ENCODE measurements at places on chromosomes 3 and 15.

- 0 out of 2 replicates have a peak, but pooled peaks cover 2% of the 10 kb centered on the region for H3K27me3 ChIP-seq
- no peak overlapping the region for H3K4me3 ChIP-seq
- no peaks in the 10 kb centered on the region for H3K4me1 ChIP-seq
- no peak overlapping the region for H3K27ac ChIP-seq
- DNase-seq = no peak
Measured at GRCh38 chr15:96130734-96131133, 199.8 kb upstream of the NR2F2 start.

DNA sequence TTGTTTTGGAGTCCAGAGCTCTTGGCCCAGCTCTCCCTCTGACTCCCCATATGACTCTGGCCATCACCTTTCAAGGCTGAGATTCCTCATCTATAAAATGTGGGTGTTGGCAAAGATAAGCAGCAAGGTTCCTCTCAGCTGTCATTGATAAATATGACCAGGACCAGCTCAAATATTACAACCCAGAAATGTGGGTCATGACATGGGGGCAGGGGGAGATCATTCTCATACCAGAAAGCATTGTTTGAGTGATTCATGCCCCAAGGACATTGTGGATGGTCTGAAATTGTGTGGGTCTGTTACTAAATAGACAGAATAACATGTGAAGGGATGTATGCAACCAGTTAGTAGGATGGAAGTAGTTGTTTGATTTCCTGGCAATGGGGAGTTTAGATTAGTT, 13.9 kb downstream of the UPK1B start:
- H3K27me3 ChIP-seq = no peaks in the 10 kb centered on the region
- no peak for DNase-seq
- no peaks in the 10 kb centered on the region for H3K4me1 ChIP-seq
- no peak overlapping the region for H3K4me3 ChIP-seq

DNA sequence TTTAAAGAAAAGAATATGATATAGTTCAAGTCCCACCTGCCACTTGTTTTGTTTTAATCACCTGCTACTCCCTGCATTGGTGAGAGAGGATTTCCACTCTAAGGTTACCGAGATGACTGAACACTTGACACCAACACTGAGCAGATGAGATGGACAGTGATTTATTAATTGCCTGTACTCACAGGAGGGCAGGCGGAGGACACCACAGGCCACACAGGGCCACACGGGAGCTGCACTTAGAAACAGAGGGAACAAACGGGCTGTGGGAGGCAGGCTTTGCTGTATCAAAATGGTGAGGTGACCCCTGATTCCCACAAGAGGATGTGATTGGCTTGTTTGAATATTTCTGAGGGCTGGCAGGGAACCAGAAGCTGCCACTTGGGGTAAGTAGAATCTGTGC, 10.8 kb downstream of the MINAR1 start:
- peaks cover 8% of the 10 kb centered on the region for H3K4me1 ChIP-seq
- no peak overlapping the region for H3K4me3 ChIP-seq
- H3K36me3 ChIP-seq = no peaks in the 10 kb centered on the region
- no peak overlapping the region for H3K27ac ChIP-seq
- no peak for DNase-seq

- H3K27me3 ChIP-seq = no peaks in the 10 kb centered on the region
- H3K36me3 ChIP-seq = no peaks in the 10 kb centered on the region
- DNase-seq = no peak
- no peaks in the 10 kb centered on the region for H3K4me1 ChIP-seq
Measured at GRCh38 chr3:188567478-188568195, 413.7 kb downstream of the LPP start.

- H3K27me3 ChIP-seq = no peaks in the 10 kb centered on the region
- no peaks in the 10 kb centered on the region for H3K36me3 ChIP-seq
- 0 out of 2 replicates have a peak, but pooled peaks cover 2% of the 10 kb centered on the region for H3K4me1 ChIP-seq
- no peak overlapping the region for H3K27ac ChIP-seq
- no peak overlapping the region for H3K4me3 ChIP-seq
Measured at GRCh38 chr15:48432688-48433087, 101.5 kb downstream of the DUT start.

GRCh38 chr3:95721938-95722337, 1092.5 kb upstream of the EPHA6 start:
- no peaks in the 10 kb centered on the region for H3K36me3 ChIP-seq
- no peak for DNase-seq
- H3K4me3 ChIP-seq = no peak overlapping the region
- H3K4me1 ChIP-seq = peaks cover 6% of the 10 kb centered on the region

DNA sequence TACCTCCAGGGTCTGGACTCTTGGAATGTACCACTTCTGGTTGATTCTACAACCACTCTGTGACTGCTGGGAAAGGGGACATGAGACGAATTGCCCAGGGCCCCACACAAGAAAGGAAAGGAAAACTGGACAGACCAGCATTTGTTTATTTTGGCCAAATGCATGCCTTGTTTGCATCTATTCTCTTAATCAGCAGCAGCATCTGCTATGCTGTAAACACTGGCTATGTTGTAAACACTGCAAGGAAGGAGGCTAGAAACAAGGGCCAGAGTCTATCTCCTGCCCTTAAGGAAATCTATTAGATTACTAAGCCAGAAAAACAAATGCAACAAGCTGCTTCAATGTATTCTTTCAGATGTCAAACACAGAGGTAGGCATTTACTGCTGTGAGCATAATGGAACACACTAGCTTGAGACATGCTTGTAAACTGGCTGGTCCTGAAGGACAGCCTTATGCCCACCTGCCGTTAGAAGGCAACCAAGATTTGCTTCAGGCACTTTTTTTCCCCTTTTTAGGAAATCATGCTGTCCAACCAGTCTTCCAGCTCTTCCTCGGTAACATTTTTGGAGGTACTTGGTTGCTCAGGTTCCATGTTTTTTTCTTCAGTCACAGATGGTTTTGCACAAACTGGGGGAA, 102.1 kb upstream of the CHRM5 start:
- peaks cover 13% of the 10 kb centered on the region for H3K4me1 ChIP-seq
- no peak for DNase-seq
- no peaks in the 10 kb centered on the region for H3K27me3 ChIP-seq
- no peak overlapping the region for H3K27ac ChIP-seq
- H3K4me3 ChIP-seq = no peak overlapping the region

GRCh38 chr3:126908752-126909275, 74.1 kb upstream of the PLXNA1 start:
- no peak overlapping the region for H3K27ac ChIP-seq
- no peak for DNase-seq
- H3K4me1 ChIP-seq = peaks cover 8% of the 10 kb centered on the region

DNA sequence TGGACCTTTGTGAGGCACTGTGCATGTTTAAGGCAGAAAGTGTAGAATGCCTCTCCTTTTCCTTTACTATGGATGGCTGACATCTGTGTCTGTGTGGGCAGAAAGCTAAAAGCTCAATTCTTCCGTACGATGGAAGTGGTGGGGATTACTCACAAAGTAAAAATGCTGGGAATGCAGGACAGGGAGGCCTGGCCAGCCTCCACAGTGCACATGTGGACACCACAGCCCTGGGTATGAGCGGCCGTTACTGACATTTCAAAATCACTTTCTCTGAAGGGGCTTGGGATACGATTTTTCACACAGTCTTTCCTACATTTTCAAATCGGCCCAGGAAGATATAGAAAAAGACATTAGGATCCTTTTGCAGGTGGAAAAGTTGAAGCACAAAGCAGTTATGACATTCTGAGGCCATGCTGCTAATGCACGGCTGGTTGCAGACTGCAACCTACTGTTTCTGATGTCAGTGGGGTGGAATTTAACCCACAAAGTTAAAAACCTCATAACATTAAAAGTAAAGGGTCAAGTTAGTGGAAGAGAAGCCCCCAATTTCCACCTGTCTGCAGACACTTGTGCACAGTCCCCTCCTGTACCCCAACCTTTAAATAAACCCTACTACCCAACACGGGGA, 27.9 kb downstream of the EHD4 start:
- H3K27me3 ChIP-seq = no peaks in the 10 kb centered on the region
- H3K27ac ChIP-seq = peak overlapping the region; percentile 54
- no peak for DNase-seq
- peaks cover 19% of the 10 kb centered on the region for H3K36me3 ChIP-seq
- H3K4me1 ChIP-seq = peaks cover 6% of the 10 kb centered on the region
- no peak overlapping the region for H3K4me3 ChIP-seq

DNA sequence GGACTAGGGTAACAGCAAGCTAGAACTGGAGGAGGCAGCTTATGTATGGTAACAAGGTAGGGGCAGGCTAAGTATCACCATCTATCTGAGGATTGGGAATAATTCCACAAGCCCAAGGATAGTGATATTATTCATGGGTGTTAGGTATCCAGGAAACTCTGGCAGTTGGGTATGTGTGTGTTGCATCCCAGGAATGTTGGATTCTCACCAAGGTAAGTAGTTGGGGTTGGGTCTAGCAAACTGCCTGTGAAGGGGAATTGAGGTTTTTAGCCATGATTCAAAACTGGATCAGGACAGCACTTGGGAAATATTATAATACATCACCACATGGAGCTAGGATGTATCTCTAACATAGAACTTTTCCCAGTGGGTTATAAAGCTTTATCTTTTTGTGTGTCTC, 626.4 kb upstream of the GOLIM4 start:
- H3K27me3 ChIP-seq = no peaks in the 10 kb centered on the region
- H3K4me1 ChIP-seq = no peaks in the 10 kb centered on the region
- H3K4me3 ChIP-seq = no peak overlapping the region

GRCh38 chr15:88529021-88529630, 17.4 kb downstream of the DET1 start:
- no peaks in the 10 kb centered on the region for H3K4me1 ChIP-seq
- H3K36me3 ChIP-seq = peaks cover 46% of the 10 kb centered on the region
- no peak for DNase-seq
- H3K27me3 ChIP-seq = no peaks in the 10 kb centered on the region
- no peak overlapping the region for H3K4me3 ChIP-seq

DNA sequence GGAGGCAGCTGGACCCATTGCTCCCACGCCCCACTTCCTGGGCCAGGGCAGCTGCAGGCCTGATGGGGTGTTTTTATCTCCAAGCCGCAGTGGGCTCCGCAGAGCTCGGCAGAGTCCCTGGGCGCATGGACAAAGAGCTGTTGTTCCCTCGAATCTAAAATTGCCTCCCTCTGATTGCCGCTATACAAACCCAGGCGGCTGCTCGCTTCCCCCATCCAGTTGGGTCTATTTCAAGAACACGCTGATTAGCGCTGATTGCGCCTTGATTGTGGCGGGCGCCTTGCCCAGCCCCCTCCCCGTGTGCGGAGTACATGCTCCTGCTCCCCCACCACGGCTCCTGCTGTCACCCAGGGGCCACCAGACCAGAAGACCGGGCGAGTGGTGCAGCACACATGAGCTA, 43.4 kb upstream of the SLC6A1 start:
- H3K27ac ChIP-seq = no peak overlapping the region
- DNase-seq = no peak
- no peaks in the 10 kb centered on the region for H3K27me3 ChIP-seq

- H3K27ac ChIP-seq = no peak overlapping the region
- no peaks in the 10 kb centered on the region for H3K4me1 ChIP-seq
- H3K4me3 ChIP-seq = no peak overlapping the region
- no peaks in the 10 kb centered on the region for H3K27me3 ChIP-seq
Measured at GRCh38 chr3:28188686-28189085, 52.7 kb upstream of the CMC1 start.

GRCh38 chr3:1374471-1374870, 281.6 kb downstream of the CNTN6 start:
- no peak overlapping the region for H3K4me3 ChIP-seq
- no peak overlapping the region for H3K27ac ChIP-seq
- H3K36me3 ChIP-seq = peaks cover 61% of the 10 kb centered on the region
- H3K4me1 ChIP-seq = no peaks in the 10 kb centered on the region
- peaks cover 3% of the 10 kb centered on the region for H3K27me3 ChIP-seq

- H3K27me3 ChIP-seq = no peaks in the 10 kb centered on the region
- peaks cover 14% of the 10 kb centered on the region for H3K36me3 ChIP-seq
- DNase-seq = no peak
- no peak overlapping the region for H3K4me3 ChIP-seq
- peaks cover 12% of the 10 kb centered on the region for H3K4me1 ChIP-seq
- 0 out of 2 replicates have a peak overlapping the region, but pooled peaks have one; percentile 47 for H3K27ac ChIP-seq
Measured at GRCh38 chr15:67199881-67200763, 54.3 kb downstream of the AAGAB start.

GRCh38 chr3:119257654-119258410, 17.2 kb upstream of the B4GALT4 start:
- no peak for DNase-seq
- H3K27me3 ChIP-seq = no peaks in the 10 kb centered on the region
- H3K4me1 ChIP-seq = peaks cover 62% of the 10 kb centered on the region
- H3K36me3 ChIP-seq = no peaks in the 10 kb centered on the region
- no peak overlapping the region for H3K4me3 ChIP-seq
- H3K27ac ChIP-seq = peak overlapping the region; percentile 75

GRCh38 chr3:55305696-55306485, 181.2 kb downstream of the WNT5A start:
- H3K36me3 ChIP-seq = no peaks in the 10 kb centered on the region
- H3K4me3 ChIP-seq = no peak overlapping the region
- no peaks in the 10 kb centered on the region for H3K4me1 ChIP-seq
- H3K27me3 ChIP-seq = no peaks in the 10 kb centered on the region
- DNase-seq = no peak
- H3K27ac ChIP-seq = no peak overlapping the region

- no peak overlapping the region for H3K27ac ChIP-seq
- H3K27me3 ChIP-seq = no peaks in the 10 kb centered on the region
- no peak for DNase-seq
- peaks cover 10% of the 10 kb centered on the region for H3K4me1 ChIP-seq
- H3K4me3 ChIP-seq = no peak overlapping the region
Measured at GRCh38 chr3:21654662-21655061, 96.3 kb downstream of the ZNF385D start.

DNA sequence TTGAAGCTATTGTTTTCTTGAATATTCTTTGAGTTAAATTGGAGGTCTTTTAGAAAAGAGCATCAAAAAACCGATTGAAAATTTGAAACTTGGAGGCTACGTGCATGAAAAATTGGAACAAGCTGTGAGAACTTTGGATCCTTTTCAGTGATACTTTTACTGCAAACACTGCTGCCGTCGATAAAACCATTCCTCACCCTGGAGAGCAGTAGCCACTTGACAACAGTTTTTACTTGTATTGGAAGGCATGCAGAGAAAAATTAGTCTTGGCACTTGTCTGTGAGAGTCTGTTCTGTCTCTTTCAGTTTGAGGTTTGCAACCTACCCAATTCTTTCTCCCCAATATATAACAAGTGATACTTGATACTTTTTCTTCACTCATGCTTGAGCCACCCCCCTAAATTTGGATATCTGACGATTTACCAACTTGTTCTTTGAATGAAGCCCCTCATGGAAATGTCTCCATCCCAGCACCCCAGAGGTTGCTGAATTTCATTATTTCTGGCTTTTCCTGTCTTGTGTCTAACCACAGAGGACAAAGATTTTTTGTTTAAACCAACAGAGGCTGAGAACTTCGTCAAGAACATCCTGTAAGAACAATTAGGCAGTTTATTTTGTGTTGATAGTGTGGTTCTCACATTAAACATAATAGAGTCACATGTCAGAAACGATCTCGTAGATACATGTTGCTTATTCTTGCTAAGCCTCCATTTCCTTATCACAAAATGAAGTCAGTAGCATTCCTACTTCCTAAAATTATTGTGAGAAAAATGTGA, 307.3 kb upstream of the PLSCR5 start:
- DNase-seq = no peak
- H3K36me3 ChIP-seq = no peaks in the 10 kb centered on the region
- no peak overlapping the region for H3K27ac ChIP-seq
- no peaks in the 10 kb centered on the region for H3K4me1 ChIP-seq
- no peak overlapping the region for H3K4me3 ChIP-seq

Measured in WTC11 (cell line).